ENCODE measurements at places on chromosomes 1 and 21.

- no peak for DNase-seq
These were observed 5.6 kb upstream of the CTPS1 start for GRCh38 chr1:40973912-40974311.

GRCh38 chr1:21089731-21090130 is 87.0 kb downstream of the EIF4G3 start:
- no peak for DNase-seq

GRCh38 chr1:240722788-240723187 is 110.8 kb upstream of the GREM2 start:
- no peak for DNase-seq

DNA sequence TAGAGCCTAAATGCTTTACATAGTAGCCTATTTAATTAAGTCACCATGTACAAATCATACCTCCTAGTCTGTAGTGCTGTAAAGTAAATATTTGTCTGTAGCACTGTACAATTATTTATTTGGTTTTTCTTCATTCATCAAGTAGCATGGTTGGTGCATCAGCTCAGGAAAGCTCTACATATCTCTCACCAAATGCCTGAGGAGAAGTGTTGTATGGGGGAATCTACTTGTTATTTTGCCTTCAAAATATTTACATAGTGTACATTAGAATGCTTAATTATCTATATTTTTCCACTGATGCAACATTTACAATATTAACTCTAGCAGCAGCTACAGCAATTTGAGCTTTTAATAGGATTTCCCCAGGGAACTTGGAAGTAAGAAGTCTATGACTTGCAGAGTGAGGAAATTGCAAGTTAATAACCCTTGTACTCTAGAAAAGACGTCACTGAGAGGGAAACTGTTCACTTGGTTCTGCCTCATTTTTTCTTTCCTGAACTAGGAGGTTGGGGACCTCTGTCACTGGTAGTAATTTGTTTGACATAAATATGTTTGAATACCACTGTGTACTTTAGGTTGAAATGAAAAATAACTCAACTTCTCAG is 207.4 kb downstream of the PDE4B start:
- DNase-seq = no peak

DNA sequence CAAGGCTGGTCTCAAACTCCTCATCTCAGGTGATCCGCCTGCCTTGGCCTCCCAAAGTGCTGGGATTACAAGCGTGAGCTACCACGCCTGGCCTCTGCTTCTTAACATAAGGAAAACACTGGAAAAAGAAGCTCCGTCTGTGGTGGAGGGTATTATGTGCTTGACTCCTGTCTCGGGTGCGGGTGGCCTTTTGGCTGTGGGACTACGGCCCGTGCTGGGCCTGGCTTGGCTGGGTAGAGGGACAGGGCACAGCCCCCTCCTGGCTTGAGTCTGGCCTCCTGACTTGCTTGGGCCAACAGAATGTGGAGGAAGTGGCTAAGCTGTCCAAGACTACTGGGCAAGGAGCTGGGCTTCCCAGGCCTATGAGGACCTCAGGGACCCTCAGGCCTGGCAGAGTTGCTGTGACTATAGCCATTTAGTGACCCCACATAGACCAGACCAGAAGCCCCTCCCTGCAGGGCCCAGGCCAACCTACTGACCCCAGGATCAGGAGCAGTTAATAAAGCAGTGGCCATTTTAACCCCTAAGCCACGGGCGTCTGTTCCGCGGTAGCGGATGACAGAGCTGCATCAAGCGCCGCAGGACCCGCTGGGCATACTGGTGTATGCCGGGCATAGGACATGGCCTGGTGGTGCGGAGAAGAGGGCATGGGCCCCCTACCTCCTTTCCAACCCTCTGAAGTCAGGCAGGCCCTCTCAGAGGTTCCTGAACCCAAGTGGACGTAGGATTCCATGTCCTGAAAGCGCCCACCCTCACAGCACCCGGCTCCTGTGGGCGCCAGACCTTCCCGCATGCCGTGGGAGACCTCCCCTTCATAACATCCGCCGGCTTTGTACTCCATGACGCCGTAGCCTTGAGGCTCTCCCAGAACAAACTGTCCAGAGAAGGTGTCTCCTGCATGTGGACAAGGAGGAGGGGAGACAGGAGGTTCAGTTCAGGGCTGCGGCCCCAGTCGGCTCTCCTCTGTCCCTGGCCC is 4.4 kb downstream of the MORN1 start:
- no peak for DNase-seq

DNA sequence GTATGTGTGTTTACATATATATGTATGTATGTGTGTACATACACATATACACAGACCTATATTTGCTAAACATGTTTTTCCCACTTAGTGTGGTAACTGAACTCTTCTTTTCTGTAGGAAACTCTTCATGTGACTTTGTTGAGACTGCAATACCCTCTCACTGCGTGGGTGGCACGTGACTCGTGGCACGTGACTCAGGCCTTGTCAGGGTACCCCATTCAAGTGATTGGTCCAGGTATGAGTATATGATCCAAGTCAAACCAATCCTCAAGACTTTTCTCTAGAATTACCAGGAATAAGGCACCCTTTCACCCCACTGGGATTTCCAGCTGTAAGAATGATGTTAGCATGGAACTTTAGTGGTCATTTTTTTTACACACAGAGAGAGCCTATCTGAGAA is 149.2 kb upstream of the KCNK2 start:
- no peak for DNase-seq

- no peak for DNase-seq
These were observed 36.9 kb upstream of the KLHDC7A start for GRCh38 chr1:18443587-18444520.

- DNase-seq = no peak
These were observed 43.3 kb upstream of the LPAR3 start for GRCh38 chr1:84936116-84936810.

DNA sequence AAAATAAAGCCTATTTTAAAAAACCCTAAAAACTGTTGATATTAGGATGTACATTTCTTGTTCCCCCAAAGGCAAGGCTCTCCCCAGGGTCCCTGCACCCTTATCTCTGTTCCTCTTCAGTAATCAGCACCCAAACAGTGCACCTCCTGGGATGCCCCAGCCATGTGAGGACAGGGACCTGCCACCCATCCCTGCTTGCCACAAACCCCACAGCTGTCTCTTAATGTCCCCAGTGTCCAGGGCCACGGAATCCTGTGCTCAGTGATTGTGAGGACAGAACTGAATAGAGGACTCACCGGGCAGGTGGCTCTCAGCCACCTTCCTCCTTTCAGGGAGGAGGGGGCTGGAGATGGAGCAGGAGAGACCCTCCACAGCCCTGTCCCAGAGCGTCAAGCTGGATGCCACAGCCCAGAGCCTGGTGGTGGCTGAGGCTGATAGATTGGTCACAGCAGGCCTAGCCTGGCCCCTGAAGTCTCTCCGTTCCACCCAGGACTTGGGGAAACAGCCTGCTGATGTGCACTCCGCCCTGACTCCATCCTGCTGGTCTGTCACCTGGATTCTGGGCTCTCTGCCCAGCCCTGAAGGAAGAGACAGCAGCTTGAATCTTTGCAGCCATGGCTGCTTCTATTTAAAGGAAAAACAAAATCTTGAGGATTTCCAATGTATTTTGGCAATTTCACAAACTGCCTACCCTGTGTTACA is 23.1 kb downstream of the RNF187 start:
- no peak for DNase-seq

DNA sequence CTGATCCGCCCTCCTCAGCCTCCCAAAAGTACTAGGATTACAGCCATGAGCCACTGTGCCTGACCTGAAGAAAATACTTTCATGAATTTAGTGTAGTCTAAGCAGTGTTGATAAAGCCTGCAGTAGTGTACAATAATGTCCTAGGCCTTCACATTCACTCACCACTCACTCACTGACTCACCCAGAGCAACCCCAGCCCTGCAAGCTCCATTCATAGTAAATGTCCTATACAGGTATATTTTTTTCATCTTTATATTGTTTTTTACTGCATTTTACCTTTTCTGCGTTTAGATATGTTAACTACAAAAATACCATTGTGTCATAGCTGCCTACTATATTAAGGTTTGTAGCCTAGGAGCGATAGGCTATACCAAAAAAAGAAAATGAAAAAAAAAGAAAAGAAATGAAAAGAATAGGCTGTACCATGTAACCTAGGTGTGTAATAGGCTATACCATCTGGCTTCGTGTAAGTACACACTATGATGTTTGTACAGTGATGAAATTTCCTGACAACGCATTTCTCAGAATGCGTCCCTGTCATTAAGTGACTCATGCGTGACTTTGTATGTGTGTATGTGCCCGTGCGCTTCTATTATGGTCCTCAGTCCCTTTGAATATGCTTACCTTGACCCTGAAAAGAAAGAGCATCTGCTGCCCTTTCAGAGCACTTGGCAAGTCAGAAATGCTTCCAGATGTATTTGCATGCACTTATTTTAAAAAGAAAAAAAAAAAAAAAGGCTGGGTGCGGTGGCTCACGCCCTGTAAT is 9.2 kb upstream of the SLAMF8 start:
- DNase-seq = no peak

GRCh38 chr1:23908453-23909341 is 4.5 kb downstream of the CNR2 start:
- no peak for DNase-seq

- DNase-seq = no peak
These were observed 12.6 kb downstream of the RSPO1 start for GRCh38 chr1:37622131-37622530.

- peak; percentile 19 for DNase-seq
These were observed 19.2 kb upstream of the PEF1 start for GRCh38 chr1:31663622-31664452.

- no peak for DNase-seq
These were observed 623.2 kb downstream of the LMO4 start for GRCh38 chr1:87951852-87952251.

DNA sequence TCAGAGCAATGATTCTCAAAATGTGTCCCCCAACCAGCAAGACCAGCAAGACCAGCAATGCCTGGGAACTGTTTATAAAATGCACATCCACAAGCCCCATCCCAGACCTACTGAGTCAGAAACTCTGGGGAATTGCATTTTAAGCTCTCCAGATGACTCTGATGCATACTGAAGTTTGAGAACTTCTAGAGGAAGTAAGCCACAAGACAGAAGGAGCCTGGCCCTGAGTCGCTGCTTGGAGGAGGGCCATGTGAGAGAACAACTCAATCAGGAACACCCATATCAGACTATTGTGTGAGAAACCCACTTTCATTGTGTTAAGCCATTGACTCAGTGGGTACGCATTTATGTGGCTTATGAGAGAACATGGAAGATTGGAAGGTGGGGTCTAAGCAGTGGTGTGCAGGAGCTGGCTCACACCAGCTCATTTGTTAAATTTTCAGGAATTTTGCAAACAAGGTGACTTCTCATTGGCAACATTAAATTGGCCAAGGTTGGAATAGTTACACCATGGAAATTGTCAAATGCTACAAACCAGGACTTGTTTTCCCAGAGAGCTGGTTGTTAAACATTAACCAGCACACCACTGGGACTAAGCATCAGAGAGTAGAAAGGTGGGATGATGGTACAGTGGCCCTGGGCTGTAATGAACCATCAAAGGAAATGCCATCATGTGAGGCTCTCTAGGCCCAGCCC is 38.9 kb downstream of the ATP1A1 start:
- DNase-seq = no peak

DNA sequence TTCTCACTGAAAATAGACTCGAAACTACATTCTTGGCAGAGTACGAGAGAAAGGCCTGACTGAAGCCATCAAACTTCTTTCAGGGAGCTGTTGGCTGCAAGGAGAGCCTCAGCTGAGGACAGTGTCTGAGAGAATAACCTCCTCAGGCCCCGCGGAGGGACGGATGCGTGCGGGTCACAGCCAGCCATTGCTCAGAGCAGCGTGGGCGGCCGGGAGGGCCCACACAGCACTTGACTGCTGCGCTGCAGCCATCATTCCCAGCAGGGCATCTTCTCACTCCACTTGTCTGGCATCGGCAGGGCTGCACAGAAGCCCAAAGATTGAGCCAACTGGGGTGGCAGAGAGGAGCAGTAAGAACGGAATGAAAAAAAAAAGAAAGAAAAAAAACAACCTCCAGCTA is 113.5 kb downstream of the XCL2 start:
- DNase-seq = no peak

GRCh38 chr21:42038826-42039425 is 28.8 kb upstream of the ZBTB21 start:
- no peak for DNase-seq

- DNase-seq = no peak
These were observed 62.4 kb upstream of the FAM3B start for GRCh38 chr21:41254090-41254700.

- no peak for DNase-seq
These were observed 86.9 kb upstream of the NEGR1 start for GRCh38 chr1:72369069-72369757.

DNA sequence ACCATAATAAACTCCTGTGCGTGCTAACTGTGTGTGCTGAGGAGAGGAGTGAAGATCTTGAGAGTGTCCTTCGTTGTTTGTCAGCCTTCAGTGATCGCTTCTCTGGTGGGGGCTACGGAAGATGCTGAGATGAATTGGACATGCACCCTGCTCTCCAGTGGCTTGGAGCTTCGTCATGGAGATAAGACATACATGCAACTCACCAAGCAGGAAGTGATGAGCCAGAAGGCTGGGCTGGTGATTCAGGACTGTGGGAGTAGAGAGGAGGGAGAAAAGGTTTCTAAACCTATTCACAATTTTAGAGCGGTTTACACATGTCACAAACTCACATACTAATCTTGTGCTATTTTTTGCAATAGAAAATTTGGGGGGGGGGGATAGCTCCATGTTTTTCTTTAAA is 128.9 kb upstream of the ADAR start:
- no peak for DNase-seq

DNA sequence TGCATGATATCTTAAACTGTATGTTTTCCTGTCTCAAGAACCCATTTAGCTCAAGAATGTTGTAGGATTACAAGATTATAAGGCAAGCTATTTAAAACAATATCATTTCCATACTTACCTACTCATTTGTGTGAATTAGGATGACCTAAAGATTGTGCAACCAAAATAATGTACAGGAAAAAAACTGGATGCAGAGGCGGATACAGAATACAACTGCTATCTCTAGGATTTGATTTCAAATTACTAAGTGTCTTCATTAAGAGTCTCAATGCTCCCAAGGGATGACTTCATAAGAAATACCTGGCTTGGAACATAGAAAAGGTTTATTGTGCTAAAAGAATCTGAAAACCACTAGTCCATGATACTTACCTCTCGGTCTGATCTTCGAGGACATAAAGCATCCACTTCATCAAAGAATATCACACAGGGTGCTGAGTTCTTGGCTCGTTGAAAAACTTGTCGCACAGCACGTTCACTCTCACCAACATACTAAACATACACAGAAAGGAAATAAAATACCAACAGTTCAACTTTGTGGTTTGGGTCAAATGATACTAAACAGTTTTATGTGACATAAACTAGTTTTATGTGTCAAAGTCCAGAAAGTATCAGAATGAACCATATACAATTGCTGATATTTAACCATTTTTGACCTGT is 54.9 kb downstream of the NVL start:
- no peak for DNase-seq

- no peak for DNase-seq
These were observed 65.7 kb upstream of the SYT6 start for GRCh38 chr1:114219172-114219868.

GRCh38 chr21:28671549-28672195 is 321.0 kb downstream of the LTN1 start:
- DNase-seq = no peak

- DNase-seq = no peak
These were observed 54.6 kb upstream of the SAMSN1 start for GRCh38 chr21:14600569-14601297.
